ENCODE measurements at places on chromosomes 6 and 20.
A peak's percentile ranks its signal among the peaks of the same experiment; 100 is the strongest.

DNA sequence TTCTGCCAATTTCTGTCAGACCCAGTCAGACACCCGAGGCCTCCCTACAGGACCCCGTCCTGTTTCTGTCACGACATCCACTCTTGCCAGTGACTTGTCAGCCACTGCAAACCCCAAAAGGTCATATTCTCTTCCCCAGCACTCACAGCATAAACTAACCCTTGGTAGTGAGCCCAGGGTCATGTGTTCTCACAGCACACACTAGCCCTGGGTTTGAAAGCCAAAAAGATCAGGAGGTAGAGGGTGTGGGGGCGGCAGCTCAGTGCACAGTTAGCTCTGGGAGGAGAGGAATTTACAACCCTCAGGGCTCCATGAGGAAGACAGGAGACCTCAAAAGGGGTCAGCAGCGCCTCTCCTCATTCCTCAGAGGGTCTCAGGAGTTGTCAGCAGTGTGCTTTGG is 9.9 kb upstream of the SNX9 start:
- DNase-seq = no peak

- no peak for DNase-seq
Observed at GRCh38 chr6:111683157-111683556, 77.5 kb upstream of the TRAF3IP2 start.

DNA sequence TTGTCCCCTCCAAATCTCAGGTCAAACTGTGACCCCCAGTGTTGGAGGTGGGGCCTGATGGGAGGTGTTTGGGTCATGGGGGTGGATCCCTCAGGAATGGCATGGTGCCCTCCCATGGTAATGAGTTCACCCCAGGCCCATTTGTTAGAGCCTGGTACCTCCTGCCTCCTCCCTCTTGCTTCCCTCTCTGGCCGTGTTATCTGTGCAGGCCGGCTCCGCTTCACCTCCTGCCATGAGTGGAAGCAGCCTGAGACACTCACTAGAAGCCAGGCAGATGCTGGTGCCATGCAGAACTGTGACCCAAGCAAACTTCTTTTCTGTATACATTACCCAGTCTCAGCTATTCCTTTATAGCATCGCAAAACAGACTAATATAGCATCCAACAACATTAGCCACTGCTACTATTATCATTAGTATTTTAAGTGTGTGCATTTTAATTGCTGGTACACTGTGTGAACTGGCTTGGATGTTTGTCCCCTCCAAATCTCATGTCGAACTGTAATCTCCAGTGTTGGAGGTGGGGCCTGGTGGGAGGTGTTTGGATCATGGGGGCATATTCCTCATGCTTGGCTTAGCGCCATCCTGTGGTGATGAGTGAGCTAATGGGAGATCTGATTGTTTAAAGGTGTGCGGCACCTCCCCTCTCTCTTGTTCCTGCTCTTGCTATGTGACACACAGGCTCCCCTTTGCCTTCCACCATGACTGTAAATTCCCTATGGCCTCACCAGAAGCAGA is 12.2 kb upstream of the OSER1 start:
- DNase-seq = no peak

DNA sequence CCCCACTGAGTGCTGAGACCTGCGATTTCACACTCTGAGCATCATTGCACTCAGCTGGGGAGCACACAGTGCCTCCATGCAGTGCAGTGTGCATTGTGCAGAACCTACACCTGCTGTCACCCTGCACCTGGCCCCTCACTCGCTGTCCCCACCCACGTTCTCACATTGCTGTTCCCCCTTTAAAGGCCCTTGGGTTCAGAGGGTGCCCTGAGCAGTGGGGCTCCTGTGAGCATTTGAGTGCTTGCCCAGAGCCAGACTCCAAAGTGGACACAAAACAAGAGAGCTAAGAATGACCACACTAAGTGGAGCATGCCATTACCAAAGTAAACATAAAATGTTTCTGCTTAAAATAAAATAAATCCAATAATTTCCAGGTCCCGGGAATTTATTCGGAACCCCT is 131.0 kb upstream of the CST7 start:
- DNase-seq = no peak

DNA sequence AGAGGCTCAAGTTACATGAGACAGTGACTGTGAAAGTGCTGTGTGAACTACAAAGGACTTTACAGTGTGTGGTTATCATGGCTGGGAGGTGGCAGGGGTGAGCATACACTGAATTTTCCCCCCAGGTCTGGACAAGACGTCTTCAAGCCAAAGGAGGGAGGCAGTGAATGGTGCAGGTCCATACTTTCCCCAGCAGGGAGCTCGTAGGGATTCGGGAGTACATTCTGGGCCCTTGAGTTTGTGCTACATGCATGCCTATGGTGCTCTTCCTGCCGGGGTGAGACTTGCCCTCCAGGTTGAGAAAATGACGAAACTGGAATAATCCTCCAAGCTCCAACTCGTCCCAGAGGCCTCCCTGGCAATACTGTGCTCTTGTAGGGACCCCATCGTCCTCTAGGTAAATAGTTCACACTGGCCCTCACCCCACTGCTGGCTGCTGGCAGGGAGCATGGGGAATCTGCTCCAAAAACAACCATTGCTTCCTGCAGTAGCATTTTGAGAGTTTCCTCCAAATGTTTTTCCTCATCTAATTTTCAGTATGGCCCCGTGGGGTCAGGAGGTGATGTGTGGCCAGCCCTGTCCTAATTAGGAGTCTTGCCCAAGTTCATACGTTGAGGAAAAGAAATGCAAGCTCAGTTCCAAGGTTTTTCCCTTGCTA is 57.6 kb downstream of the ZNF831 start:
- no peak for DNase-seq

- DNase-seq = no peak
Observed at GRCh38 chr6:5435449-5435848, 174.1 kb downstream of the FARS2 start.

DNA sequence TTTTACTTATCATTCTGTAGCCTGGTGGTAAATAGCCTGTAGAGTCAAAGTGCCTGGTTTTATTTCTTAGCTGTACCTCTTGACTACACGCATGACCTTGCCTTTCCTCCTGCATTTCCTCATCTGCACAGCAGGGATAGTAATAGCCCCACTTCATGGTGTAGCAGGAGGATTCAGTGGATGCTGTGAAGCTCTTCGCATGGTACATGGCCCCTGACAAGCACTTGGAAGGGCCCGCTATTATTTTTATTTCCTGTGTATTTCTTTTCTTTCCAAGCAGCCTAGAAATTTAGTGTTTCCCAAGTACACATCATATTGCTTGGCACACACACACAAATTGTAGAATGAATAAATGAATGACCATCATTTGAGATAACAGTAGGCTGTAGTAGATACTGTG is 547.2 kb downstream of the CDH26 start:
- DNase-seq = no peak

DNA sequence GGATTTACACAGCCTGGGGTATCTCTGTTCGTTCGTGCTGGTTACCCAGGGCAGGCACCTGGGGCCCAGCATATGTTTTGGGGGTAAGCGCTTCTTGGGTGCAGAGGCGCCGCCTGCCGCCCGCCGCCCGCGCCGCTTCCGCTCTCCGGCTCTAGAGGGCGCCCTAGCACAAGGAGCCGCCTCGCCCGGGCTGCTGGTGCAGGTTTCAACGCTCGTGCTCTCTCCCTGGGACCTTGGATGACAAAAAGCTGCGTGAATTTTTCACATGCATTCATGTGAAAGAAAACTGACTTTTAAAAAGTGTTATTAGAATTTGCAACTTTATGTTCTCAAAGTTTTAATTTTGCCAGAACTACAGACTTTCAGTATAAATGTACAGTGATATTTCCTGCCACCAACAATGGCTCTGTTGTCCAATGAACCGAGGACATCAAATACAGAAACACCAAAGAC is 32.5 kb downstream of the PRR18 start:
- DNase-seq = peak; percentile 75

DNA sequence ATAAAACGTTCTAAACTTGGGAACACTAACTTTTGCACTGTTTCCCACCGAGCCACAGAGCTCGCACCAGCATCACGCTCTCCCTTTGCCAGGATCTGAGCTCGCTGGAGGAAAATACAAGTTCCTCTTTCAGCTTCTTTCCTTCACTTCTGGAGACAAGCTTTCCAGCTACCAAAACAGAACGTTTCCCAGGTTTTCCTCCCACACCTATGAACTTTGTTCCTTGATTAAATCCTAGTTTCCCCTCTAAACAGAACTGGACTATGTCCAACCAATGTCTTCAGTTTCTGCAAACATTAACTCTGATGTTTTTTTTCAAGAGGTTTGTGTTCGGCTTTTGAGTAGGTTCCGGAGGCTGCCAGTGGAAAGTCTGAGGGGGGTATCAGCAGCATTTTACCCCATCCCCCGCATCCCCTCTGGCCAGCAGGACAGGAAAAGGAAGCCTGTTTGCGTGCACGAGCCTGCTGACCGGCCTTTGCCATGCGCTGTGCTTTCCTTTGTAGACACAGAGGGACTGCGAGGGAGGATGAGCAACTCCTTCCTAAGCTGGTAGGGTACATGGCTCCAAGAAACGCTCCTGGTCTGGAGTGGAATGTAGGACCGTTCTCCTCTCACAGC is 135.5 kb downstream of the LY86 start:
- DNase-seq = no peak

DNA sequence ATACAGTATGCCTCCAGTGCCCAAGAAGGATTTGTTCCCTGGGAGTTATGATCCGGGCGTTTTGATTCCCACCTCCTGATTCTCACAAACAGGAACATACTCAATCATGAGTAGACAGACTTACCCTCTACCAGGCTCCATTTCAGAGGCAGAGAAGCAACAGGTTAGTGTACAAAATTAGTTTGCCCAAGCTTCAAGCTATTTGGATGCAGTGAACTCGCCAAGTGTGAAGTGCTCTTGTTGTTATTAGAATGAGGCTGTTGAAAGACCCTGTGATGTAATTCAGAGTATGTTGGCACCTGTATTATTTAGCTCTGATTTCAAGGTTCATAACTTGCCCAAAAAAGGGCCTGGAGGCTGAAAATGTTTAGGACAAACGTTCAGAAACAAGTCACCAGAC is 247.0 kb downstream of the PHACTR1 start:
- DNase-seq = no peak

- no peak for DNase-seq
Observed at GRCh38 chr6:54617730-54618129, 228.8 kb upstream of the FAM83B start.

- no peak for DNase-seq
Observed at GRCh38 chr6:123629258-123629941, 7.3 kb downstream of the TRDN start.

DNA sequence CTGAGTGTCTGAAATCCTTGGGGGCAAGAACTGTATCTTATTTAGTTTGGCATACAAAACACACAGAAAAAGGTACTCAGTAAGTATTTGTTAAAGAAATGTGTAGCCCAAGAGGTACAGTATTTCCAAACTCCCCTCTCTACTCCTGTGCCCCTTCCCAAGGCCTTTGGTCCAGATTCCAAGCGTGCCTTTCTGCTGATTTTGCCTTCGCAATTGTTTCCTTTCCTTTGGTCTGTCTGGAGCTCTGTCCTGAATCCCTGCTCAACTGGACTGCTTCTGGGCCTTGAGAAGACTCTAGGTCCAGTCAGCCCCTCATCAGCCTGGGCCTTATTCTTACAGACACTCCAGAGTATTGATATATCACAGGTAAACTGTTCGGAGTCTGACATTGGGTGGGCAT is 122.2 kb upstream of the SYNCRIP start:
- DNase-seq = no peak

DNA sequence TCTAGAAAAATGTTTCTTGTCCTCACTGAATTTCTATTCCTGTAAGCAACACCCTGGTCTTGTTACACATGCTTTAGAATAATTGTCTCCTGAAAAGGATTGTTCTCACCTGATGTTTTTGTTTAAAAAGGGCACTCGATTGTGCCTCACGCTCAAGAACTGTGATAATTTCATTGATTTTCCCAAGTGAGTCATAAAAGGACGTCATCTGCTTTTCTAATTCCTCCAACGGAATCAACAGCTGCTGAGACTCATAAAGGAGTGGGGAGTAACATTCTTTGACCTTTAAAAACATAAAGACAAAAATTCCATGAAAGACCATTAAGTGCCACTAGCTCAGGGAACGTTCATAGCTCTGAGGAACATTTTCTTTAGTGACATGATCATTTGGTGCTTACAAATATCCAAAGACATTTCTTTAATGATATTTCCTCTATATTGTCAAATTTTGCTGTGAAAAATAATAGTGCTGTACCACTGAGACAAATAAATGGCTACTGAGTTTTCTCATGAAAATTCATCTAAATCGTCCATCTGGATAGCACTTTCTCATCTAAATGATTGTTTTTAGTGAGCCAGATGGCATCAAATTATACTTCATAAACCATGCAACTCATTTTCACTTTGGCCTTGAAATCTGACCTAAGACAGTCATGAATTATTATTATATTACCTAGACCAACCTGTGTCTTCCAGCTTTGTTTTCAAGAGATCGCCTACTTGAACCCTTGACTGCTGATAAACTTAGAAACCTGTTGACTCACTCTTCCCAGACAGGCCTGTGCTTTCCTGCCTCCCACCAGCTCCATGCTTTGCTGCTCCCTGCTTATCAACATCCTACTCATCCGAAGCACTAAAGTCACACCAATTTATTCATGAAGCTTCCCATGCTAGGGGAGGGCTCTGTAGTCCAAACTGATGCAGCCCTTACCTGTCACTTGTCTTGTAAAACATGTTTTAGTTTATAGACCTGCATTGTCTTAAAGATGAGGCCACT is 178.2 kb downstream of the SYNE1 start:
- no peak for DNase-seq

- no peak for DNase-seq
Observed at GRCh38 chr6:134503585-134504281, 185.8 kb upstream of the SGK1 start.

GRCh38 chr6:10595731-10596664 is 74.8 kb downstream of the GCNT2 start:
- DNase-seq = no peak

GRCh38 chr20:19758133-19758500 is at the start of gene RIN2:
TSS of gene RIN2 (plus strand) at chr20:19758258. CDS start at chr20:19889602, 131,344 bp downstream.
- no peak for DNase-seq

- DNase-seq = no peak
Observed at GRCh38 chr20:23131766-23132165, 45.6 kb upstream of the CD93 start.

DNA sequence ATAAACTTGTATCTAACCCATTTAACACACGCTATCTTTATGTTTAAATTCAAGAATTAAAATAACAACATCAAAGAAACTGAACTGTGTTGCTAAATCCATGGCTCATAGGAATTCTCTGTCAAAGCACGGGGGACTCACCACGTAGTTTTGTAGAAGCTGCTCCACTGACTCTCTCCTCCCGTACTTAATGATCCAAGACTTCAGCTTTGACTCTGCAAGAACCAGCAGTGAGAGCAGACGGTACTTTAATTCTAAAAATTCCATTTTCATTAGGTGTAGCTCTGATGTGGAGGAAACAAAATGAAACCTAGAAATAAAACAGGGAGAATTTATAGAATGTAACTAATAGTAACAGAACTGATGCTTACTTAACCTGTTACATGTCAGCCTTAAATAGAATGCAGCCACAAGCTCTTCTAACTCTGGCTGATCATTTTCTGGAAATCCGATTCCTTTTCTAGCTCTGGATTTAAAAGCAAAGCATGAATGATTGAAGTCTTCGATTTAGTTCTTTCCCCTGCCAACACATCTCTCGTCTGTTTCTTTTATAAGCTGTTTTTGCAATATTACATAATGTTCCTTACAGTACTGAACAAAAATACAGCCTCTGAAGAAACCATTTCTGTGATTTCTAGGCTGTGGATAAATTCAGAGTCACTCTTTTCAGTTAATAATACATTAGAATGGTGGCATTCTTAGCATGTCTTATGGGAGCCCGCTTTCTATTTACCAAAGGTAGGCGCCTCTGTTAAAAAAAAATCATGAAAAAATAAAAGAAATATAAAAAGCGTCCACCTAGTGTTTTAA is 165.5 kb downstream of the SYNE1 start:
- DNase-seq = no peak

- no peak for DNase-seq
Observed at GRCh38 chr6:160239929-160240690, 18.5 kb downstream of the SLC22A2 start.
